NCI-H1092 treated with DMSO at 0.1 percent for 48 hours (cell line): ENCODE measurements at places on chromosomes 6 and 20.

- DNase-seq: no peak
Measured at GRCh38 chr6:133467982-133468380, 226.8 kb downstream of the EYA4 start.

- DNase-seq: no peak
Measured at GRCh38 chr6:32427218-32427617, 12.5 kb upstream of the HLA-DRA start.

DNA sequence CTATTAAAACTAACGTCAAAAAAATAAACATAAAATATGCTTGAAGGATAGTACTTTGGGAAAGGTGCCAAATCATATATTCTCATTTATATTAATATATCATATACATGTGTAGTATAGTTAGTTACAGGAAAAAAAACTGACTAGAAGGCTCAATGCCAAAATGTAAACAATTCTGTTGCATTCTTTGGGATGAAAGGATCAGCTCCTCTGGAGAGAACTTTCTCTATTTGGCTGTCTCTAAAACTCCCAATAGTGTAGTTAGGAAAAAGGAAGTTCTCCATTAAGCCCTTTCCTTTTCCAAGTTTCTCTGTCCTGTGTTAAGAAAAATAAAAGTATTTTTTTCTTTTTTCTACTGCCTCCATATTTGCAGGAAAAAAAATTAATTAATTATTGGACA, 86.5 kb upstream of the BTN3A2 start:
- DNase-seq: no peak

DNA sequence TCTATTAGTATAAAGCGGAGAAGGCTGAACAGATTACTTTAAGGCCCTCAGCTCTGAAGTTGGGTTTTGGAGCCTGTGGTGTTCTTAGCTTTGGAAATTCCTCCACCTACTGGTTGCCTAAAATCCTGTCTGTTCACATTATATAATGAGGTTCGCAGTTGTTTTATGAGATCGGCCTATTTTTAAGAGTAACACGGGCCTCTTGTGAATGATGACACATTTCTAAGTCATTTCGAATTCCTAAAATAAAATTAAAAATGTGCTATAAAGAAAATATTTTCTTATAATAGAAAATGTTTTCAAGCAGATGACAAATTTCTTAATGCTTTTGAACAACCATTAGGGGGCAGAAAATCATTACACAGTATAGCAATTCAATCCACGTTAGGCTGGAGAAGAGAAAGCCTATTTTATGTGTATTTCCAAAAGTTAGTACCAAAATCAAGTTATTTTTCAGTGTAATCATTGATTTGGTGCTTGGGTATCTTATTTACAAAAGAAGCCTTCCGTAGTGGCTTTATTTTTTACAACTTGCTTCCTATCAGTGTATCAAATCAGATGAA, 15.8 kb upstream of the FAM8A1 start:
- DNase-seq: peak; percentile 79

GRCh38 chr6:49551078-49551865, 804 bp downstream of the C6orf141 start:
- DNase-seq: peak; percentile 14

GRCh38 chr6:158752613-158753012, 66.6 kb downstream of the EZR start:
- peak; percentile 94 for DNase-seq

DNA sequence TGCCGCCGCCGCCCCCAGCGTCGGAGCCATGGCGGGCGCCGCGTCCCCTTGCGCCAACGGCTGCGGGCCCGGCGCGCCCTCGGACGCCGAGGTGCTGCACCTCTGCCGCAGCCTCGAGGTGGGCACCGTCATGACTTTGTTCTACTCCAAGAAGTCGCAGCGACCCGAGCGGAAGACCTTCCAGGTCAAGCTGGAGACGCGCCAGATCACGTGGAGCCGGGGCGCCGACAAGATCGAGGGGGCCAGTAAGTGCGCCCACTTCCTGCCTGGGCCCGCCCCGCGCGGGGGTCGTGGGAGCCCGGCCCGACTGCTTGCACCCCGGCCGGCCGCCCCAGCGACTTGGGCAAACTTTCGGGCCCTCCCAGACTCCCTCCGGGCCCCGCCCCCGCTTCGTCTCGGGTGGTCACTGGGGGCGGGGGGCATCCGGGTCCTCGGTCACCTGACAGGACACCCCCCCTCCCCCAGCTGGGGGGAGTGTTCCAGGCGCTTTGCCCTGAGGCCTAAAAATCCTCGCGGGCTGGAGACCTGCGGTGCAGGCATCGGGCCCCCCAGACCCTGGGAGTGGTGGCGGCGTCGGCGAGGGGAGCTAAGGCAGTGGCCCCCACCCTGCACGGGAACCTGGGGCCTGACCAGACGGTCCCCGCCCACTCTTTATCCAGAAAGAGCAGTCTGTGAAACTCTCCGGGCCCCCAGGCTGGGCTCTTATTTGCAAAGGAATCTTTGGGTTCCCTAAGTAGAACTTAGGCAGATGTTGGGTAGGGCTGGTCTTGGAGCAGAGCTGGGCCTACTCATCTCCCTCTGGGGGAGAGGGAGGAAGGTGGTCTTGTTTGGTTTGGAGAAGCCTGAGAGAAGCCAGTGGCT, 501 bp downstream of the PLCG1 start:
- DNase-seq: peak; percentile 46

DNA sequence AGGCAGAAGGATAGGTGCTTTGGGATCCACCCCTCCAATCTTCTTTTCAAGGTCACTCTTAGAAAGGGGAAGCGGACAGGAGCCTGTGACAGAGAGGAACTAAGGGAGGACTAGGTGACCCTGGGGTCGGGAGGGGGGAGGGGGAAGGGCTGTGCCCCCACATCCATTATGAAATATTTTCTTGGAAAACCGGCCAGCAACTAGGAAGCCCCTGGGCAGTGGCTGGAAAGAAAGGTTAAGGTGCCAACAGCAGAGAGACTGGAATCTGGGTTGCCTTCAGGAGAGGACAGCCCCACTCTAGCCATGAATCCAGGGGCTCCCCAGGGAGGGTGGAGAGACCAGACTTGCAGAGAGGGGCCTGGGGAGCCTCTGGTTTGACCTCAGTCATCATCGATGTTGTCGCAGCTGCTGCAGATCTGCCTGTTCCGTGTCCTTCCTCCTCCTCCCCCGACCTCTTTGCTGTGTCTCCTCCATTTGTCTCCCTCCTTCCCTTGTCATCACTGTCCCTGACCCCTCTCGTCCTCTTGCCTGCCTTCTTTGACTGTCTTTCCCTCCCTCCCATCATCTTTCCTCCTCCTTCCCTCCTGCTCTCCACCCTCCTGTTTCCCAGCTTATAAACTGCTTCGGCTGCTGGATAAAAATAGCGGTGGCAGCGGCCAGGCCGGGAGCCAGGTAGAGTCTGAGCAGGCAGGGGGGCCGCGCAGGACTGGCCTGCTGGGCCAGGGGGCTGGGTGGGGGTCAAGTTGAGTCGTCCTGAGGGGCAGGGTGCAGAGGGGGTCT, 3.2 kb downstream of the SLC29A1 start:
- DNase-seq: peak; percentile 21

GRCh38 chr6:161954699-161955276, 680.9 kb upstream of the AGPAT4 start:
- no peak for DNase-seq

DNA sequence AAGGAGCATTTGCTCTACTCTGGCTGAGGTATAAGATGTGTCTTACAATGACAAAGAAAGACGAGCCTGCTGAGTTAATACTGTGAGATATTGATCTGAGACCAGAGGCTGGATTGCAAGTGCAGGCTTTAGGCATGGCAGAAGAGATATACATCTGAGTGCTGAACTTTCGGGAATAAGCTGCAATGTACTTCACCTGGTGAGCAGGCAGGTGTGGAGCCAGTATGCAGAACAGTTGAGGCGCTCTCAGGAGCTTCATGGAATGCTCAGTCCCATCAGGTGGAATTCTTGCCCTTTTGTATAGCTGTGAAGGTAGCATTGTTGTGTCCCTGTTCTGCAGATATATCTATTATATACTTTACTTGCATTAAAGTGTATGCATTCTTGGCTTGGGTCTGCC, 179.3 kb upstream of the RIMS1 start:
- no peak for DNase-seq

DNA sequence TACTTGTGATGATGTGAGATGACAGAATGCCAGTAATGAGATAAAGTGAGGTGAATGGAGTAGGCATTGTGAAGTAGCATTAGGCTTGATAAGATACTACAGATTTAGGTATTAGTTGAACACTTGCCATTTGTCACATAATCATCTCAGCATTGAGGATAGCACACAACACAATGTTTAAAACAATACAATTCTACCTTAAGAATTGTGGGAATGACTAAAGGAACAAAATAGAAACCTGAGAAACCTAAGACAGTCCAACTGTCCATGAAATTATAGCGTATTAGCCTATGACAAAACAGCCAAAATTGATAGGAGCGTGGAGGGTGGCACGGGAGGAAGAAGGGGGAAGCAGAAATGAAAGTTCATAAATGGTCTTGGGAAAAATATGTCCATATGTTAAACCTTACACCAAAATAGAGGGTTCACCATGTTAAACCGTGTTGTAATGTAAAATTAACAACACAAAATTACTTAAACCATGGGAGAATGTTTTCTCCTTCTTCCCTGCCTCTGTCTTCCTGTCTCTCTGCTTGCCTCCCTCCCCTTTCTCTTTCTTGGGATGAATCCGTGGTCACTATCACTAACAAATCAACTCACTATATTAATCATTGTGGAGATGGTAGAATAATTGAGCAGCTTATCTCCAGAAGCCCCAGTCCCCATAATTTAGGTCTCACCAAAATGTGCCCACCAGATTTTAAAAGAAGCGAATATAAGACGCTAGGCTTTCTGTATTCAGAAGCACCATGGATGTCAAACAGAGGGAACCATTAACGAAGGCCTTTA, 33.0 kb upstream of the HFE start:
- DNase-seq: peak; percentile 16

GRCh38 chr6:111307275-111307858, 175.7 kb downstream of the REV3L start:
- DNase-seq: no peak

DNA sequence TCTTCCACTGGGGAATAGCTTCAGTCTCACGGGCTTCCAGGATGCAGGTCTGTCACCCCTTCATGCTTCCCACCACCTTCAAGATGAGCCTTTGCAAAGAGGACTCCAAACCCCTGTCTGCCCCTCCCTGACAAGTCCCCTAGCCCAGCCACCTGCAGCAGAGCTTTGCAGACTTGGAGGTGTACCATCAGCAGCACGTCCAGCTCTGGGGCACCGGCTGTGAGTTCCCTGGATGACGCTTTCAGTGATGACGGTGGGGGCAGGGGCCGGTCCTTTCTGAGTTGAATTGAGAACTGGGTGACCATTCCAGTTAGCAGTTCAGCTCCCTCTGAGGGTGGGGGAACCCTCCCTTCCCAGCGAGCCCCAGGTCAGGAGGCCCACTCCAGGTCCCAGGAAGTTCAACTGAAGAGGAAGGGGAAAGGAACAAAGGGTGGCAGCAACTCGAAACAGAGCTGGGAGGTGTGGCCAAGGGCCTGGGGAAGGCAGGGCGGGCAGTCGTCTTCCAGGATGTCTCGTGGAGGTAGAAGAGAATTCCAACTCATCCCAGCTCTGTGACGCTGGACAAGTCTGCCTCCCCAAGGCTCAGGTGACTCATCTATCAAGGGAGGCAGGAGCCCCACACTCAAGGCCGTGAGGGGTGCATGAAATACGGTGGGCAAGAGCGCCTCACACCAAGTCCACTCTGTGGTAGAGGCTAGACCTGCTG, 86.0 kb downstream of the PTPN1 start:
- no peak for DNase-seq

- DNase-seq: no peak
Measured at GRCh38 chr6:158032354-158032733, 50.7 kb downstream of the SYNJ2 start.

- no peak for DNase-seq
Measured at GRCh38 chr20:25546048-25546447, 39.3 kb downstream of the NINL start.

- no peak for DNase-seq
Measured at GRCh38 chr6:42808492-42809483, 26.9 kb downstream of the BICRAL start.

- DNase-seq: no peak
Measured at GRCh38 chr6:130851026-130851425, 23.8 kb downstream of the SMLR1 start.
